ENCODE measurements at places on chromosomes 6 and 20.

GRCh38 chr6:75377386-75377785, 92.8 kb upstream of the TMEM30A start:
- no peak for DNase-seq

DNA sequence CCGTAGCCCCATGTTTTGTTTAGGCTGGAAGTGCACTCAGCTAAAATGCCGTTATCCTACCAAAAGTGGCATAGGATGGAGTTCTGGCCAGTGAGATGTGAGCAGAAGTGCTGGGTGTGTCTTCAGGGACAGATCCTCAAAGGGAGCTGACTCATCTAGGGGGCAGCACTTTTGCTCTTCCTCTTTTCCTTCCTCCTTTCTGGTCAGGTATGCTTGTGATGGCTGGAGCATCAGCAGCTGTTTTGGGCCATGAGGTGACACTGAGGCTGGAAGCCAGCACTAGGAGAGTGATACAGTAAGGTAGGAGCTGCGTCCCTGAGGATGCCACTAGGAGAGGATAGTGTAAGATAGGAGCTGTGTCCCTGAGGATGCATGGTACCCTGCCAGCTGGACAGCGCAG, 4.6 kb upstream of the OSBPL2 start:
- no peak for DNase-seq

DNA sequence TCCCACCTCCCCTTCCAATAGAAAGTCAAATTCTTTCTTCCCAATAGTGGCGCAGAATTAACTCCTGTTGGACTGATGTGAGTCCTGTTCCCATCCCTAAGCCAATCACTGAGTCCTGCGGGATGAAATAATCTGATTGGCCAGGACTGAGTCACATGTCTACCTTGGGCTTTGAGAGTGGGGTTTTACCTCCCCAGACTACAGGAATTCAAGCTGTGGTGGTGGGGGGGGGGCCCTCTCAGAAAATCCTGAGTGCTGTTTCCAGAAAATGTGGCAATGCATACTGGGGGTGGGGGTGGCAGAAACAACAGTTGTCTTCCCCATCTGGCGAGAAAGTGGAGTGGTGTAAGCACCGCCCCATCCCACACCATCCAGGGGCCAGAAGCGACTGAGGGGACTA, 65.7 kb downstream of the CTCFL start:
- DNase-seq, result no peak

DNA sequence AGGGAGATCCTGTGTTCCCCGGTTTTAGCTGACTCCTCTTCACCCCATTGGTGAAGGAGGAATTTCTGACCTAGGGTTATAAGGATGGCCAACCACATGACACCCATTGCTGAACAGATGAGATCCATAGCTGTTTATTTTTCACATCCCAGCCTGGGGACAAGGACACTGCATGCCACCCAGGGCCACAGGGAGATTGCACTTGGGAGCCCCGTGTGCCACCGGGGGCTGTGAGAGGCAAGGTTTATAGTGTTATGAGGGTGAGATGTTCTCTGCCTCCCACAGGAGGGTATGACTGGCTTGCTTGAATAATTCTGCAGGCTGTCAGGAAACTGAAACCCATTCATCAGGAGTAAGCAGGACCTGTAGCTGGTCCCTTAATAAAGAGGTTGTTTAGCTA, 14.7 kb upstream of the SLPI start:
- no peak for DNase-seq

GRCh38 chr6:154806804-154807203, 73.6 kb downstream of the SCAF8 start:
- no peak for DNase-seq

GRCh38 chr6:166561771-166562359, 24.6 kb downstream of the RAMACL start:
- no peak for DNase-seq

- peak; percentile 65 for DNase-seq
Measured at GRCh38 chr6:43798688-43799444, 28.9 kb downstream of the VEGFA start.

- no peak for DNase-seq
Measured at GRCh38 chr6:169231790-169232506, 21.7 kb downstream of the THBS2 start.

- no peak for DNase-seq
Measured at GRCh38 chr6:148943451-148943850, 196.6 kb downstream of the UST start.

GRCh38 chr6:55141611-55142010, 32.7 kb upstream of the HCRTR2 start:
- no peak for DNase-seq

DNA sequence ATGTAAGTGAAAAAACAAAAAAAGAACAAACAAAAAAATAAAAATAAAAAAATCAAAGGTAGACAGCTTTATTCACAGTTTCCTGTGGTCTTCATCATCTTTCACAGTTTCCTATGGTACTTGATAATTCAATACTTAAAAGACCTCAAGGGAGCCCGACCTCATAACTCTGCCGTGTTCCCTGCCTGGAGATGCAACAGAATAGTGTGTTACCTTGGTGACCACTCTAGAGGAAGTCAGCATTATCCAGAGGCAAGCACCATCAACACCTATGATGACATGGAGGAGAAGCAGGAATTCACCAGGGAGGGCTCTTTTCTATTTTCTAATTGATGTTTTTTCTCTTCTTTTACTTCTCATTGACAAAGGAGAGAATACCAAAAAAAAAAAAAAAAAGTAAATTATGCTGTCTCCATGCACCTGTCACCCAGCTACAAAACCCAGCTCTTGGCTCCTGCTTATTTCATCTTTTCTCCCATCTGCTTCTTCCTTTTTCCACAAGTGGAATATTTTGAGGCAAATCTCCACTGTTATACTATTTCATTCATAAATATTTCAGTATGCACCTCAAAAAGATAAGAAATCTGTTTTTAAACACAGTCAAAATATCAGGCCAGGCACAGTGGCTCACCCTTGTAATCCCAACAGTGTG, 95.8 kb upstream of the STXBP5 start:
- DNase-seq, result peak; percentile 10

DNA sequence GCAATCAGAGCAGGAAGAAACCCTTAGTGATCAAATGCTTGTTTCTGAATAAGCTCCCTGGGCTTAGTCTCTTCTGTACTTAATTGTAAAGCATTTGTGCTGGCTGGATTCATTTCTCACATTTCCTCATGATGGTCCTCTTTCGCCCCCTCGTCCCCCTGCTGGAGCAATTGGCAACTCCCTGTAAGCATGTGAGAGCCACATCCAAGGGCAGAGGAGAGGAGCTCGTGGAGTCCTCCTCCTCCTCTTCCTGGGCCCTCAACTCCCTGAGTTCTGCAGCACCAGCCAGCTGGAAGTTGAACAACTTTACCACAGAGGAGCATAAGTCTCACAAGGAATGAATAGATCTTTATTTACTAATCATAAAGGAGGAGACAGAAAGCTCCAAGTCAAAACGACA, 12.6 kb downstream of the ANKEF1 start:
- DNase-seq, result peak; percentile 70

- no peak for DNase-seq
Measured at GRCh38 chr20:41074441-41074840, 45.8 kb downstream of the TOP1 start.

DNA sequence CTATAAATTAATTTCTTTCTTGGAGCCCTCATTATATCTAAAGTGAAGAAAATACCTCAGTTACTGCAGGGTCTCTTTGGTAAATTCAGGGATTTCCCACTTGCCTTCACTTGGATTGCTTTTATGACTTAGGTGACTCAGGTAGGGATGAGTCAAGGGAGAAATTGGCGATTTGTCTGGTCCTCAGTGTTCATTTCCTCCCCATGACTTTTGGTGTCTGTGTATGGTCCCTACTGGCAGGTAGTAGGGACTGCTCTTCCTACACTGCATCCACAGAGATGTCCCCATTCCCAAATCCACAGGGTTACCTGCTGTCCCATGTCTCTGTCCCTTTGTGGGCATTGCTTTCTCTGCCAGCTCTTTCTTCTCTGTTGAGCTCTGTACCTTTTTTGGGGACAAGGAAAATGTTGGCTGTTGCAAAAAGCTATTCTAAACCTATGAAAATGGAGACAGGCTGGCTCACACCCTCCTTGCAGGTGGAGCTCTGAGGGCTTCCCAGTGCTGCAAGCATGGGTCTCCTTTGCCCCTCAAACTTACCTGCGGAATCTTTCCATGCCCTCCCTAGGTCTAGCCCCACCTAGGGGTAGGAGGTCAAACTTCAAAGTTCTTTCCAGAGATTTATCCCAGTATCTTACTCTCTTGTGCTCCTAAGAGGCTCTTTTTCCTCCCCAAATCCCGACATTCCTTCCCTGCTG, 211.9 kb downstream of the ZNF217 start:
- DNase-seq, result peak; percentile 8

- peak; percentile 73 for DNase-seq
Measured at GRCh38 chr6:104527761-104528415, 331.8 kb downstream of the HACE1 start.

DNA sequence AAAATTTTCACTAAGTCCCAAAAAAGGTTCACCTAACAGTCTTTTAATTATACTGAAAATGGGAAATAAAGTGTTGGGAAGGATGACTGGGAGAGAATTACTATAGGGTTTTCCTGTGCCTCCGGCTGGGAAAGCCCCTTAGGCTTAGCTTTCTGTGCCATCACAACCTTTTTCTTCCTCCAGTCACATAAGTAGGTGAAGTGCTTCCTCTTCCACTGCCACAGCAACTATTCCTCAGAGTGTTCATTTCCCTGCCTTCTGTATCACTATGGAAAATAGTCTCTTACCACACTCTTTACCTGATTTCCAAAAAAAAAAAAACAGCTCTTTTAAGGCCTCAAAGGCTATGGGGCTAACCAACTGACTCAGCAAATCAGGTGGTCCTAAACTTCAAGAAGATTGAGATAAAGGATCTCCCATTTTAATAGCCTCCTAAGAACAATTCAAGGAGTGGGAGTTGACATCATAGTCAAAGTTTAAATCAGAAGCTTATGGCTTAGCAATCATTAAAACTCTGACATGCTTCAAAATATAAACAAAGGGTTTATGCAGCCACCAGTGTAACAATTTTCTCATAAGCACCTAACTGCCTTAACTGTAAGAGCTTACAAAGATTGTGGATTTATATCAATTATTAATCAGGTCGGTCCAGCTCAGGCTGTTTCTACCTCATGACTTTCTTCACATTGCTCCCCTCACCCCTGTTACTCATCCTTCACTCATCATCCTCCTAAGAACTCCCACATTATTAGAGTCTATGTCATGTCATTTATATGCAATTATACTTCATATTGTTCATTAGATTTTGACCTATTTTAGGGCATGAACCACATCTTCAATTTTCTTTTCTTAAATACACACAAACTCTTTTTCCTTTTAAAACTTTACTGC, 95.3 kb downstream of the RNGTT start:
- DNase-seq, result peak; percentile 13

DNA sequence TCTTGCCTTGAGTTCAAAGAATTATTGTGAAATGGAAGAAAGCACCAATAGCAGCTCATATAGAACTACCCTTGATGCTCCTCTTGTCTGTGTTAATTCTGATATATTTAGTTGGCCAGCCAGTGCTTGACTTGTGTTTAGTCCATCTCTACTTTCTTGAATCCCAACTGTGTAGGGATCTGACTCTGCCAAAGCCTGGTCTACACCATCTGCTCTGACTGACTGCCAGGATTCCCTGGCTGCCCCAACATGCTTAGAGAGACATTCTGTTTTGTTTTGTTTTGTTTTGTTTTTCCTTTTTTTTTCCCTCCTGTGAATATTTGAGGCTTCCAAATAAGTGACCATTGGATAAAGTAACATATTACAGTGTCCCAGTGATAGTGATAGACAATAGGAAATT, 953.7 kb upstream of the MANEA start:
- DNase-seq, result no peak

DNA sequence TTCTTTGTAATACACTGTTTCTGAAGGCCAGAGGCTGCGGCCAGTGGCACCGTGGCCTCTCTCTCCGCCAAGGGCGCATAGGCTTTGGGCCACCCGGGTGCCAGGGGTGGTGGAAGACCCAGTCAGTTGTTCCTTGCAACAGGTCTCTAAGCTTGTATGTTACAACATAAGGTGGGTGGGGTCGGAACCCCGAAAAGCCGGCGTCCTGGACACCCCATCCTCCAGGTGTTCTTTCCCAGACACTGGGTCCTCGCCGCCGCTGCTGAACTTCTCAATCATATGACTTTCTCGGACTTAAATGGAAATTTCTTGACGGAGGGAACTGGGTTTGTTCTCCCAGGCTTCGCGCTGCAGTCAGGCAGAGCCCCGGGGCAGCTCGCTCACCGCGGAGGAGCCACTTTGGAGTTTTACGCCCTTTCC, 983 bp upstream of the KCNQ5 start:
- peak; percentile 6 for DNase-seq

DNA sequence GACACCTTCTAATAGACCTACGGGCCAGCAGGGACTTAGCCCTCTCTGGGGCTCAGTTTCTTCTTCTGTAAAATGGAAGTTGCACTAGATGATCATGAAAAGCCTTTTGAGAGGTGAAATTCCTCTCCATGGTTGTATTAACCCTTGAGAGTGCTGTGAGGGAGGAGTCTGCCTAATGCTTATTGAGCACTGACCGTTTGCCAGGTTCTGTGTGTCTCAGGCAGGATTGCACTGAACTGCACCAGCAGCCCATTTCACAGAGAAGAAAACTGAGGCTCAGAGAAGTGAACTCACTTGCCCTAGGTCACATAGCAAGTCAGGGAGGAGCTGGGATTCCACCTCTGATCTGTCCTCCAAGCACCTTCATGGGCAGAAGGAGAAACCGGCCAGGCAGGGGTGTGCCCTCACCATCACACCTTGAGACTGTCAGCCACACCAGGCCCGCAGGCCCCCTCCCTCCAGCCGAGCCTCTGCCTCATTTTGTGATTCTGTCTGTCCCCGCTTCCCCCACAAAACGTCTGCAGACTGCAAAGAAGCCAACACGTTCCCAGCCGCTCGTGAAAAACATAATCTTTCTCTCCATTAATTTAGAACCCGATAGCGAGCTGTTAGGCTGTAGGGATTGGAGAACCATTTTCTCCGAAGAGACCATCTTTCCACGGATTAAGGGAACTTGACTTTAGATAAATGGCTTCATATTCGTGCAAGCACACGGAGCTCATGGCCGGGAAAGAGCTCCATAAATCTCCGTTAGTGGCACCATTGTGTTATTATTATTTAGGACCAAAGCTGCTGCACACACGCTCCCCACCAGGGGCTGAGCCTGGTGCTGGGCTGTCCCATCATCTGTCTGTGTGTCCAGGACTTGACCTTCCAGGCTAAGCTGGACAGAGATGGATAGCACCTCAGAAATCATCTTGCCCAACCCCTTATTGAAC, 46.0 kb downstream of the KIAA1755 start:
- no peak for DNase-seq
